Stimulated activated CD4-positive, alpha-beta T cell treated with anti-CD3 and anti-CD28 coated beads, Interleukin-1b, Interleukin-23, amount 100 ng/mL, for 24 hours (primary cell): ENCODE measurements at places on chromosomes 16 and 17.

DNA sequence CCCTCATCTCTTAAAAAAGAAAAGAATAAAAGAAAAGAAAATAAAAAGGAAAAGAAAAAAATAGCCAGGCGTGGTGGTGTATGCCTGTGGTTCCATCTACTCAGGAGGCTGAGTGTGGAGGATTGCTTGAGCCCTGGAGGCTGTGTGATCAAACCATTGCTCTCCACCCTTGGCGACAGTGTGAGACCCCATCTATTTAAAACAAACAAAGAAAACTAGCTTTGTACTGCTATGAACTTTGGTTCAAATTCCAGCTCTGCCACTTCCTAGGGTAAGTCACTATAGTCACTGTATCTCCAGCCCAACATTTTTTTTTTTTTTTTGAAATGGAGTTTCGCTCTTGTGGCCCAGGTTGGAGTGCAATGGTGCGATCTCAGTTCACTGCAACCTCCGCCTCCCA, 4.2 kb downstream of the CTF1 start:
- no peak for DNase-seq

DNA sequence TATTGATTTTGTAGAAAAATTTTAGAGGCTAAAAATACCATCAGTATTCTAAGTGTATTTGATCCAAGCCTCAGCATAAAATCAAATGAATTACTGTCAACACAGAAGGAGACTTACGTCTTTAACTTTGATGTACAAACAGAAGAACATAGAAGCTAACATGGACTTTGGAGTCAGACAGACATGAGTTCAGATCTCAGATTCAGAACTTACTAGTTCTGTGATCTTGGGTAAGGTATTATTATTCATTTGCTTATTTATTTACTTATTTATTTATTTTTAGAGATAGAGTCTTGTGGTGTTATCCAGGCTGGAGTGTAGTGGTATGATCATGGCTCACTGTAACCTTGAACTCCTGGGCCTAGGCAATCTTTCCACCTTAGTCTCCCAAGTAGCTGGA, 4.0 kb upstream of the SLFN12L start:
- no peak for DNase-seq

DNA sequence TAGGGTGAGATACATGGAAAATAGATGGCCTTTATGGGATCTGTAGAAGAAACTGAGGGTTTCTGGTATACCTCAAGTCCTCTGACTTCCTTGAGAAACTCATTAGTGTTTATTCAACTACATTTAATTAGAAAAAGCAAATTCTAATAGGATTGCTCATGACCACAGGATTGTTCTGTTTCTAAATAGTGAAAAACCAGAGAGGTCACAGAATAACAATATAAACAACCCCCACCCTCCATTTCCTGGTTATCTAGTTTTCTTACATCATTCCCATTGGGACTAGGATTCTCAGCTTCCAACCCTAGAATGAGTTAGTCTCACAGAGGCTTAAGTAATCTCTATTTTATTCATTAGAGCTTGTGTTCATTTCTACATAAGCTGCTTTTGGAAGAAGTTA, 30.0 kb downstream of the SF3B3 start:
- no peak for DNase-seq

DNA sequence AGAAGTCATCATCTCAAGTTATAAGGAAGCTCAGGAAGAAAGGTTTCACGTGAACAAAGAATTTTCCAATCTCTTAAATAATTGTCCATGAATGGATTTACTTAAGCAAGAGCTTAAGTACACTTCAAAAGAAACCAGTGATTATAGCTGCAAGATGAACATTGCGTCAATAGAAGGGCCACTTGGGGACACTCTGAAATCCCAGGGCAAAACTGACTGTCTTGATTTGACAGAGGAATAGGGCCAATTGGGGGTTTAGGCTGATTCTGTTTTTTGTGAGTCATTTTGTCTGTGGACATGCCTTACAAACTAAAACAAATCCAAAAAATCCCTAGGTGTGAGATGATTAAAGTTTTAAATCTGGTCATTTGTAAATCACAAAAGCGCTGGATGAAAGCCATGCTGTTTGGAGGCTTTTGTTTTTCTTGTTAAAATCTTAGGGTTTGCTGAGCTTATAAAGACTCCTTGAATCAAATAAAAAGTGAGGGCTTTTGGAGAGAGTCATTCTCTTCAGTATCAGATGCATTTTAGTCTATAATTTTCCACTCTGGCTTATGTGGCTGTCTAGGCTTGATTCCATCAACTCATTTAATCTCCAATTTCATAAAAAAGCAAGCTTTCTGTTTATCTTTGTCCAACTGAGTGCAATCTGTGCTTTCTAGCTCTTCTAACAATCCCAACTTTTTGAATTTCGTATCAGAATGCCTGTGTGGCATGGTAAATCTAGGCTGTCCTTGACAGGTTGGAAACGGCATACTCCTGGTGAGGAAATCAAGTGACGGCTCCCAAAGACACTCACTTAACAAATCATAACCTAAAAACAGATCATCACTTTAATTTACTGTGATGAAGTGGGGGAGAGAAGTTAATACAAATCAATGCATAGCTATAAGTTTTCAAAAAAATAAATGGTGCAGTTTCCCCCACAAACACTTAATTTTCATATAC, 98.2 kb upstream of the SOX9 start:
- no peak for DNase-seq

DNA sequence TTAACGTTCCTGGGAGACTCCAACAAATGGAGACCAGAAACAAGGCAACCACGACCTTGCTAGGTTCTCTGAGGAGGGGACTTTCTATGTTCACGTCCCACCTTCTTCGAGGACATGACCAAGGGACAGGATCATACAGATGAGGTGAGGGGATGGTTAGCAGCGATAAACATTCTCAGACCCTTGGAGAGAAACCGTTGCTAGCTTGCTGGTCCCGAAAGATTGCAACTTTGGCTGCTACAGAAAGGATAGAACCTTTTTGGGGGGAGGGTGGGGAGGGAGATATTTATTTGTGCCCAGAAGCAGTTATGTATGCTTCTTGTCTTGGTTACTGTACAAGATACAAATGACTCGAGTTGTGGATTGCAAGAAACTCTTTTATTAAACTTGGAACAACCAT, 35.3 kb upstream of the KCNJ2 start:
- no peak for DNase-seq

DNA sequence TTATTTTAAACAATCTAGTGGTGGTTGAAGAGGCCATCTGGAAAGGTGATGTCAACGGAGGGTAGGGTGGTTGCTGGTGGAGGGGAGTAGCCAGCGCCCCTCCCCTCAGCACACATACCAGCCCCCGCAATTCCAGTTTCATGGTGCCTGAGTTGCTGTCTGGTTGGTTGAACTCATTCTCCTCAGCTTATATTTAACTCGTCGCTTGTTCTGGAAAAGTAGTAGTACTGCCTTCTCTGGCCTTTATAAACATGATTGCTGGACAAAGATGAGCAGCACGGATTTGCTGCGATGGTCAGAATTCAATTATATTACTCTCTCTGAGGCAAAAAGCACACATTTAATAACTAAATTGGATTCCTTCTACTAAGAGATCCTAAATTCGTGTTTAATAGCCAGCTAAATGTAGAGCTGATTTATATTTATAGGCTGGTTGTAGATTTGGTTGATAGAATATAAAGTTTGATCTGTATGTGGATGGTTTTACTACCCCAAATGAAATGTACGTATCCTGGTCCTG, 238.0 kb upstream of the TBX2 start:
- no peak for DNase-seq

DNA sequence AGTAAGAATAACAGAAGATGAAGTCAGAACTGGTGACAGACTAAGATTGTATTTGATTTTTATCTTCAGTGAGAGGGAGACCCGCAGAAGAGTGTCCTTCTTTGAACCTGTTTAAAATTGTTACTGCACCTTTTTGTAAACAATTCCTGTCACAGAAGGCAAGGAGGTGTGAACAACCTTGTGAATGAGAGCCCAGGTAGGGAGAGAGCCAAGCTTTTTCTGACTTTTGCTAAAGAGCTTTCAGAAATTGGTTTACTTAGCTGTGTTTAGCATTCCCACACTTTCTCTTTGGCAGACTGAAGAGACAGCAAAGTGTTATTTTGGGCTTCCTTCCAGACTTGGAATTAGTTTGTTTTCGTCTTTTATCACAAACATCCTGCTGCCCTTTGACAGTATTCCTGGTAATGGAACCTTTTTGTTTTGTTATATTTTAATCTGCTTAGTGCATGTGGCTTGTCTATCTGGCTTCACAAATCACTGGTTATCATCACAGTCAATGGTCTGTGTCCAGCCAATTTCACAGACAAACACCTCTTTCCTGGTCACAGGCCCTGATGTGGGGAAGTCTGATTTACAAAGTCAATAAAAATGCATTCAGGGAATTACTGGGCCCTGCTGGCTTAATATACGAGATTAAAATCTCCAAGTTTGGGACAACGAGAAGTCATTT, 85.7 kb upstream of the HS3ST2 start:
- DNase-seq, result no peak

- no peak for DNase-seq
These were observed 13.9 kb downstream of the BRD7 start for GRCh38 chr16:50354629-50355456.

DNA sequence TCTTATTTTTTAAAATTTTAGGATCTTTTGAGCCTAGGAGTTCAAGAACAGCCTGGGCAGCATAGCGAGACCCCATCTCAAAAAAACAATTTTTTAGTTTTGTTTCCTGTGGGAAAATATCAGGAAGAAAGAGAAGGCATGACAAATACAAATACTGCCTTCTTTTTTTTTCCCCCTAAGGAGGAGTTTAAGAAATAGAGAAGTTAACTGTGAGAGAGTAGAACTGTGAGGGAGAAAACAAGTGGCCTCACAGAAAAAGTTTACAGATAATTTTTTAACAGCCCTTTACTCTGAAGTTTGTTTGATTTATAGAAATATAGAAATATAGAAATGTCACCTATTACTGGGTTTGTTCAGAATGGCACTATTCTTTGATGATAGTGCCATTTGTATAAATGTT, 21.1 kb downstream of the TTYH2 start:
- no peak for DNase-seq

GRCh38 chr16:84886497-84887090, 66.8 kb downstream of the CRISPLD2 start:
- no peak for DNase-seq

DNA sequence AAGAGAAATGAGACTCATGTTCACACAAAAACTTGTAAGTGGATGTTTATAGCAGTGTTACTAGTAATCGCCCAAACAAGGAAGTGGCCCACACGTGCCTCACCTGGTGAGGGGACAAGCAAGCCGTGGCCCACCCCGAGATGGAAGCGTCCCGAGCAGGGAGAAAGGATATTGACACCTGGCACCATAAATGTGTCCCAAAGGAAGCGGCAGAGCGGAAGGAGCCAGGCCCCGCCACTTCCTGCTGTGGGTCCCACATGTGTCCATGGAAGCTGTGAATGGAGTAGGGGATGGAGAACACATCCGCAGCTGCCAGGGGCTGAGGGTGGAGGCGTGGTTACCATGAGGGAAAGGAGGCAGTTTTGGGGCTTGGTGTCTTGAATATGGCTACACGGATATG, 18.9 kb downstream of the KCNJ18 start:
- DNase-seq, result no peak

DNA sequence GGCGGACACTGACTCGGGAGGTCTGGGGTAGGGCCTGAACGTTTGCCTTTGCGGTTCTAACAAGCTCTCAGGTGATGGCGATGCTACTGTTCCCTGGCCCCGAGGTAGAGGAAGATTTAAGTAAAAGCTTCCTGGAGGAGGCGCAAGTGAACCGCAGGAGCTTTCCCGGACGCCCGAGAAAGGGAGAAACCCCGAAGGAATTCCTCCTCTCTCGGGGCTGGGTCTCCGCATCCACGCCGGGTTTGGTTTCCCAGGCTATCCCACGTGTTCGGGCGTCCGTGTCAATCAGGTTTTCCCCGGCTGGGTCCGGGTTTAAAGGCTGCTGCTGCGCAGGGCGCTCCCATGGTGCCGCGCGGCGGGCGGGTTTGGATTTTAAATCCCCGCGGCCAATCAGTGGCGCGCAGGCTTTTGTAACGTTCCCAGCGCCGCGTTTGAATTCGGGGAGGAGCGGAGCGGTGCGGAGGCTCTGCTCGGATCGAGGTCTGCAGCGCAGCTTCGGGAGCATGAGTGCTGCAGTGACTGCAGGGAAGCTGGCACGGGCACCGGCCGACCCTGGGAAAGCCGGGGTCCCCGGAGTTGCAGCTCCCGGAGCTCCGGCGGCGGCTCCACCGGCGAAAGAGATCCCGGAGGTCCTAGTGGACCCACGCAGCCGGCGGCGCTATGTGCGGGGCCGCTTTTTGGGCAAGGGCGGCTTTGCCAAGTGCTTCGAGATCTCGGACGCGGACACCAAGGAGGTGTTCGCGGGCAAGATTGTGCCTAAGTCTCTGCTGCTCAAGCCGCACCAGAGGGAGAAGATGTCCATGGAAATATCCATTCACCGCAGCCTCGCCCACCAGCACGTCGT, at the start of gene PLK1:
Gene PLK1, plus strand, starts transcription at position 460 of the 844 bp plus-strand sequence. Its CDS starts 44 bp downstream, at position 504.
- DNase-seq, result peak; percentile 51

GRCh38 chr16:13660807-13661206, 259.1 kb upstream of the ERCC4 start:
- DNase-seq, result no peak

GRCh38 chr17:21199856-21200255, 14.1 kb downstream of the TMEM11 start:
- DNase-seq, result no peak

GRCh38 chr16:86736502-86736901, 158.2 kb downstream of the FOXL1 start:
- no peak for DNase-seq

- no peak for DNase-seq
These were observed 6.7 kb upstream of the ABCA9 start for GRCh38 chr17:69067274-69068047.

- no peak for DNase-seq
These were observed 628.2 kb upstream of the RBFOX1 start for GRCh38 chr16:6704306-6704930.

- DNase-seq, result no peak
These were observed 70.8 kb downstream of the GOSR1 start for GRCh38 chr17:30547778-30548573.

- DNase-seq, result no peak
These were observed 4.6 kb downstream of the RPUSD1 start for GRCh38 chr16:783404-784161.

- DNase-seq, result no peak
These were observed 28.5 kb downstream of the PRSS54 start for GRCh38 chr16:58266336-58266735.

GRCh38 chr16:57314161-57314785, 29.8 kb upstream of the PLLP start:
- no peak for DNase-seq

- no peak for DNase-seq
These were observed 242.3 kb downstream of the SEC14L1 start for GRCh38 chr17:77382966-77383612.

DNA sequence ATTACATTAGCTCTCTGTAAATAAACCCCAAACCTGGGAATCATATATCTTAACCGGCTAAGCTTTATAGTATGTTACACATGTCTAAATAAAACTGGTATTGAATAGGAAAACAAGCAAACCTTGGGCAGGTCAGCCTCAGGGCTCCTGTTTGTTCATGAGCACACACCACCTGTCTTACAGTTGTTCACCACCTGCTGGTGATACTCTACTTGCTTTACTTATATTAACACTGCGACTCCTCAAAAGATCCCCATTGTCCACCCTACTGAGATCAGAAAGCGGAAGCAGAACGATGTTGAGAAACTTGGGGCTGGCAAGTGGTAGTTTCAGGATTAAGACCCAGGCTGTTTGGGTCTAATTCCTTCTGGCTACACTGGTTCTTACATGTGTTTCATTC, 16.4 kb downstream of the CDH13 start:
- no peak for DNase-seq

GRCh38 chr17:15348021-15348420, 6.6 kb upstream of the TEKT3 start:
- no peak for DNase-seq

GRCh38 chr16:88341551-88342290, 41.0 kb upstream of the ZNF469 start:
- DNase-seq, result no peak
